Spinal cord (tissue), 10 donors: ENCODE measurements at places on chromosomes 4 and X.
A peak's percentile ranks its signal among the peaks of the same experiment; 100 is the strongest.

- peak; percentile 56 for DNase-seq
Measured at GRCh38 chr4:122783301-122784215, 43.1 kb upstream of the FGF2 start.

- DNase-seq = peak; percentile 17
Measured at GRCh38 chr4:70559211-70559830, 32.7 kb upstream of the AMBN start.

DNA sequence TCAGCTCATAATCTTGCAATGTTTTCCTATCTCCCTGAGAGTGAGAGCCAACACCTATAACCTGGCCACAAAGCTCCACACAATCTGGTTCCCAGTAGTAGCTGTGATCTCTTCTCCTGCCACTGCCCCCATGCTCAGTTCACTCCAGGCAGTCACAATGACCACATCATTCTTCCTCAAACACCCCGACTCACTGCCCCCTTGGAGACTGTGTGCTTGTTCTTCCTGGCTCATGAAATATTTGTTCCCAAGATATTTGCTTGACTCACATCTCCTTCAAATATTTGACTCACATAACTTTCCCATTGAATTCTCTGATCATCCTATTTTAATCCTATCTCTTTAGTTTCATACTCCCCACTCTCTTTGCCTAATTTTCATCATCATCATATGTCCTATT is 173.7 kb downstream of the AREG start:
- DNase-seq = no peak

- no peak for DNase-seq
Measured at GRCh38 chr4:36477861-36478260, 196.4 kb downstream of the DTHD1 start.

GRCh38 chrX:120761810-120762209 is 113.9 kb downstream of the CT47B1 start:
- peak; percentile 26 for DNase-seq

DNA sequence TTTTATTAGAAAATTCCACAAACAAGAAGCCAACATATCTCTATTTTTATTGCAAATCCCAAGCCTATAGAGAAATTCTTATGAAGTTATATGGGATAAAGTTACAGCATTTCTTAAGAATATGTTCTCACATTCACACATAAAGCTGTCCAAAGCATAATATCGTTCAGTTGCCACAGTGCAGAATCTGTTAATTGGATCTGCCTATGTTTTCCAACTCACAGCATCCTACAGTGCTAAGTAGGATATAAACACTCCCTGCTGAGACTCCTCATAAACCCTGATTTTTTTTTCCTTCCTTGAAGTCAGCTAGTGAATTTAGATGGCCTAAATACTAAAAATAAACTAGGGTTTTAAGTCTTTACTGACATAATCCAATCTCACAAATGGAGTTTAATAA is 307.9 kb downstream of the PDGFC start:
- DNase-seq = no peak

GRCh38 chr4:108030332-108030731 is 40.6 kb downstream of the HADH start:
- peak; percentile 42 for DNase-seq

- DNase-seq = no peak
Measured at GRCh38 chr4:123121241-123121907, 199.0 kb upstream of the NUDT6 start.

GRCh38 chr4:77052352-77052751 is 23.4 kb downstream of the CCNI start:
- DNase-seq = no peak

GRCh38 chrX:40245488-40246071 is 147.8 kb upstream of the BCOR start:
- DNase-seq = peak; percentile 28

GRCh38 chrX:74422576-74423288 is 1.4 kb downstream of the SLC16A2 start:
- peak; percentile 73 for DNase-seq

- DNase-seq = no peak
Measured at GRCh38 chrX:11435568-11435967, 142.4 kb downstream of the AMELX start.

DNA sequence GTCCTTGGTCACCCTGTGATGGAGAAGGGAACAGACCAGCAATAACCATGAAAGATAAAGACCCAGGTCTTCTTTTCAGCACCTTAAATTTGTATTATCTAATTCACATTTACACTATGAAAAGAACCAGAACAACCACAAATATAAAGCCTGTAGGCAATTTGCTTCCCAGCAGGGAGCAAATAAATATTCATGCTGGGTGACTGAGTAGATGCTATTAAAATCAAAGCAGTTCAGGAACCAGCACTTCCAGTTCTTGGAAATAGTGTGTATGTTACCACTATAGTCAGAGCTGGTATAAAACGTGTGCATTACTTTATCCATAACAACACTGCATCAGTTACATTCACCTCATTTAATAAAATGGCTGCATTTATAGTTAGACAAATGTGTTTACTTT is 177.8 kb upstream of the ETNPPL start:
- DNase-seq = peak; percentile 84
